ENCODE measurements at places on chromosomes 6 and 20.

DNA sequence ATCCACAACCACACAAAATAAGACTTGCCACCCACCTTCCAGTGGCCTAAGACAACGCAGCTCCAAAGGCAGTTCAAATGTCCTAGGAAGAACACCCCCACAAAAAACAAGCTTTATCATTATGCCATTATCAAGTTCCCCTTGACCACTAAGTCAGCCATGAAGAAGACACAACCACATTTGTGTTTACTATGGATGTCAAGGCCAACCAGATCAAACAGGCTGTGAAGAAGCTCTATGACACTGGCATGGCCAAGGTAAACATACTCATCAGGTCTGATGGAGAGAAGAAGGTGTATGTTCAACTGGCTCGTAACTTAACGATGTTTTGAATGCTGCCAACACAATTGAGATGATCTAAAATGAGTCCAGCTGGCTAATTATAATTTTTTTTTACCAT lies 26.1 kb downstream of the SEC63 start:
- DNase-seq, result no peak

- no peak for DNase-seq
Observed at GRCh38 chr20:33871362-33871761, 60.2 kb downstream of the CHMP4B start.

- DNase-seq, result peak; percentile 5
Observed at GRCh38 chr20:23151008-23151703, 65.0 kb upstream of the CD93 start.

- DNase-seq, result no peak
Observed at GRCh38 chr6:126040826-126041225, 54.5 kb downstream of the TRMT11 start.

DNA sequence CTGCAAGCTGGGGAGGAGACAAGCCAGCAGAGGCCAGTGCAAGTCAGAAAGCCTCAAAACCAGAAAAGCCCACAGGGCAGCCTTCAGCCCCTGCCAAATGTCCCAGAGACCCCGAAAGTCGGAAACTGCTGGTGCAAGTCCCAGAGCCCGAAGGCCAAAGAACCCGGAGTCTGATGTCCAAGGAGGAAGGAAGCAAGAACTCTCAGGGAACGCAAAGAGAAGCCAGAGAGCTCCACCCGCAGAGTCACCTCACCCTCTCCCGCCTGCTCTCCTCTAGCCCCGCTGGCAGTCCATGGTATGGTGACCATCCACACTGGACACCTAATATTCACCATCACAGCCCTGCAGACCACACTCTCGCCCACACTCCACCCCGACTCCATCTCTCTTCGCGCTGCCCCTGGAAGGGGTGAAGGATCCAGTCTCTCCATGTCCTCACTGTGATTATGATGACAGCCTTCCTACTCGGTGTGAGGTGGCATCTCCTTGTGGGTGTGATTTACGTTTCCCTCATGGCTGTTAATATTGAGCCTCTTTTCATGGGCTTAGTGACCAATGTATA lies 10.6 kb downstream of the ULBP3 start:
- no peak for DNase-seq

DNA sequence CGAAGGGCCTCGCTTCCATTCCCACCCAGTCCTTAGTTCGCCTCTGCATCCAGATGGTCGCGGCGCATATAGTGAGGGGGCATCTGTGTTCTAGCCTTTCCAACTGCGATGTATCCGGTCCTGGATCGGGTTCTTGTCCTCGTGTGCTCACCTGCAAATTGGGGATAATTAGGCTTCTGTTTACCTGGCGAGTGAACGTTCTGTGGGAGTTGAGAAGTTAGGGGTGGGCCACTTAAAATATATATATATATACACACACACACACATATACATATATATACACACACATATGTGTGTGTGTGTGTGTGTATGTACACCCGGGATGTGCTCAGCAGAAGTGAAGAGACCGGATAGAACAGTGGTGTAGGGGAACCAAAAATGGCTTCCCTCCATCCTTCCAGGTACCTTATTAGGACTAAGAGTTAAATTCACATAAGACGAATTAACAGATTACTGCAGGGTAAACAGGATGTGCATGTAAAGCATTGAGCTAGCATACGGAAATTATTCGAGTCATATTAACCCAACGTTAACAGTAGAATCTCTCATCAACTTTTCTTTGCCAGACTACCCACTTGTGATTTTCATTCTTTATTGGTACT lies 537 bp downstream of the CSTF1 start:
- DNase-seq, result no peak

DNA sequence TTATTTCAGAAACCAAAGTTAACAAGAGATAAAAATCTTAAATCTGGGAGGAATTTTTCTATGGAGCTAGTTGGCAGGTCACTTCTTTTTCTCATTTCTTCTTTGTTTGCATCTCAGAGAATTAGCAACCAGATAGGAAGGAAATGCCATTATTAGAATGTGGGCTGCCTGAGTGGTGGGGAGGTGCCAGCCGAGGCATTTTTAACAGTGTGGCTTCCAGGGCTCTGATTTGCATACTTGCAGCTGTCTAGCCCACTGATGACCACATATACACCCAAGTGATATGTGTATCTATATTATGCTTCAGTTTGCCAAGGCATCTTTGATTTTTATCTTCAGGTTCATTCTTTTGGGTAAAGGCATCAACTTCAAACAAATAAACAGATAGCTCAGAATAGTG lies 206.7 kb downstream of the CLIC5 start:
- DNase-seq, result no peak

DNA sequence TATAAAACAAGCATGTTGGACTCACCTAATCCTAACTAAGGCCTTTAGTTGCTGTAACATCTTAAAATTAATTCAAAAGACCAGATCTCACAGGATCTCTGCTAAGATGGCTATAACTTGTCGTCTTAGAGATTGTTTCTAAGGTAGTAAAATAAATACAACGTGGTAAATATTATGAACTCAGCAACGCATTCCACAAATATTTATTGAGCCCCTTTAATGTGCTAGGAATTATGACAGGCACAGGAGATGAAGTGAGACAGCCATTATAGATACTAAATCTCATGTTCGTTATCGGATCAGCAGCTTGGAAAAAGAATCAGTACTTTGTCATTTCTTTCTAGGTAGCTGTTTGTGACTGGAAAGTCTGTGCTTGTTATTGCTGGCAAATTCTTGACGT lies 20.9 kb upstream of the MCM3 start:
- no peak for DNase-seq

DNA sequence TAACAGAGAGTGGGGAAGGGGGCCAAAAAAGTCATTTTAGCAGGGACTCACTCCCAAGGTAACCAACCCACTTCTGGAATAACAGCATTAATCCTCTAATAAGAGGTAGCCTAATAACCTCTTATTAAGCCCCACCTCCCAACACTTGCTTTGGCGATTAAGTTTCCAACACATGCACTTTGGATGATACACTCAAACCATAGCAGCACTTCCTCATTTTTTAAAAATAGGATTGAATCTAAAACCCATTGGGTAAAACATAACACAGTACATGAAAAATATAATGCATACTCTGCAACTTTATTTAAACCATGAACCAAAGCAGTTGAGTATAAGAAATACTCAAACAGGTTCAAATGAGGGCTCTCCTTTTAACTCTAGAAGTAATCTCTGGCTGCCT lies 318.3 kb downstream of the HACE1 start:
- no peak for DNase-seq

DNA sequence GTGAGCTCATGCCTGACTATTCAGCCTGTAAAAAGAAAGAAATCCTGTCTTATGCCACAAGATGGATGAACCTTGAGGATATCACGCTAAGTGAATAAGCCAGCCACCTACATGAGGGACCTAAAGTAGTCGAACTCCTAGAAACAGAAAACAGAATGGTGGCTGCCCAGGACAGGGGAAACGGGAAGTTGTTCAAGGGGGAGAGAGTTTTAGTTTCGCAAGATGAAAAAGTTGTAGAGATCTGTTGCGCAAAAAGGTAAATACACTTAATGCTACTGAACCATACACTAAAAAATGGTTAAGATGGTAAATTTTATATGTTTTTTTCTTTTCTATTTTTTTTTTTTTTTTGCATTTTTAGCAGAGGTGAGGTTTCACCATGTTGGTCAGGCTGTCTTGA lies 74.1 kb upstream of the RALY start:
- DNase-seq, result no peak

DNA sequence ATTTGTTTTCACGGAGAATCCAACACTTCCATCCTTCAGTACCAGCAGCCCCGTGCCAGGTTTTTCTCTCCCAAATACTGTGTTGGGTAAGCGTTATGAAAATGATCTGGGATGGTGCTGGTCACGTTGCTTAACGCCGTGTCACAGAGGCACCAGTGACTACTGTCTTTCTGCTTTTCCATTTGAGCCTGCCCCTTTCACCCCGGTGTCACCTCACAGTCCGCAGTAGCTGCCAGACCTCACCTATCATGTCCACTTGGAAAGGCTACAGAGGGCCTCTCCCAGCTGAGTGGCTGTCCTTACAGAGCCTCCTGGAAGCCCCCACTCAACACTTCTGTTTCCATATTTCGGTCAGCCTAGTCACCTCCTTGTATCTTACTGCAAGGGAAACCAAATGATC lies 176.5 kb upstream of the ARID1B start:
- no peak for DNase-seq

DNA sequence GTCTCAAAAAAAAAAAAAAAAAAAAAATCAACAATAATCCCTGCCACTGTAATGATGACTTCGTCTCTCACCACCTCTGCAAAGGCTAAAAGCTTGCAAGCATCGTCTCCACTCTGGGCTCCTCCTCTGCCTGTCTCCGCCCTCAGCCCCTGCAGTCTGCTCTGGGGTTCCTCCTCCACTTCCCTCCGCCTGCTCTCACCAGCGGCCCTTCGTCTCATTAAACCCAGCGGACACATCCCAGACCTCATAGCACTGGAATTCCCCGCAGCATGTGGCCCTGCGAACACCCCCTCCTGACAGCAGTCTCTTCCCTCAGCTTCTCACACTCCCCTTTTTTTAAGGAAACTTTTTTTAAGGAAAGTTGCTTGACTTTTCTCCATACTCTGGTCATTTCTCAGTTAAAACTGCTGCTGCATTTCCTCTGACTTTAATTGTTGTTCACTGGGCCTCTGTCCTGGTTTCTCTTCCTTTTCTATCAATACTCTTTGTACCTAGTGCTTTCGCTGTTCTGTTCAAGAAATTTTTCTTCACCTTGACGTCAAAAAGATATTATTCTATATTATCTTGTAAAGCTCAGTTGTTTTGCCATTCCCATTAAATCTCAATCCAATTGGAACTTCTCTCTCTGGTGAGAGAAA lies 70.9 kb upstream of the PLEKHG1 start:
- DNase-seq, result peak; percentile 76

DNA sequence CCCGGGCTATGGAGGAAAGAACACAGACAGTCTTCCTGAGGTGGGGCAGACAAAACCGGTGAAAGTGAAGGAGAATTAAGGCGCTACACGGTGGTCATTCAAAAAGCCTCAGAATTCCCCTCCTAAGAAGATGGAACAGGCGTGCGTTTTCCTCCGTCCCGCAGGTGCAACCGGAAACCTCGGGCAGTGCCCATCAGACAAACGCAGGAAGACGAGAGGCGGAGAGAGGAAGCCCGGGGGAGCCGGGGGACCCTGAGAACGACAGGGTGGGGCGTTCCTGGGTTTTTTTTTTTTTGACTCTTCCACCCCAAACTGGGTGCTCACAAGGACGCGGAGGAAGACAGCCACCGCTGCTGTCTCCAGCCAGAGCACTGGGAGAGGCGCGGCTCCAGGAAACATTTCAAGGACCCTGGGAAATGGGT lies 25.4 kb downstream of the TTLL2 start:
- no peak for DNase-seq

DNA sequence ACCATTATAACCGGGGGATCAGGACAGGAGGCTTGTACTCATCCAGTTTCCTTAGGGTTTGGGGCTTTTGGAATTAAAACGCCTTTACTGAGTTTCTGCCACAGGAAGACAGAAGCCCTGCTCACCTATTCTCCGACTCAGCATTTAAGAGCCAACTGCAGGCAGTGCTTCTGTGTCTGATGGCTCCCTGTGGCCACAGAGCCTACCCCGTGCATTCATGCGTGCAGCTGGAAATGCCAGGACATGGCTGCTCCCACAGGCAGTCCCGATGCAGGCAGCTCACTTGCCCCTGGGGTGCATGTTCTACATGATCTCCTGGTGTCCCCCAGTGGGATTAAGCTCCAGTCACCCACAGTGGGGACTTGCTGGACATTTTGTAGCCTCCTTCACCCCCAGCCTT lies 22.2 kb downstream of the ZNF831 start:
- DNase-seq, result no peak

GRCh38 chr20:31698243-31698802 lies 24.3 kb downstream of the BCL2L1 start:
- DNase-seq, result no peak

DNA sequence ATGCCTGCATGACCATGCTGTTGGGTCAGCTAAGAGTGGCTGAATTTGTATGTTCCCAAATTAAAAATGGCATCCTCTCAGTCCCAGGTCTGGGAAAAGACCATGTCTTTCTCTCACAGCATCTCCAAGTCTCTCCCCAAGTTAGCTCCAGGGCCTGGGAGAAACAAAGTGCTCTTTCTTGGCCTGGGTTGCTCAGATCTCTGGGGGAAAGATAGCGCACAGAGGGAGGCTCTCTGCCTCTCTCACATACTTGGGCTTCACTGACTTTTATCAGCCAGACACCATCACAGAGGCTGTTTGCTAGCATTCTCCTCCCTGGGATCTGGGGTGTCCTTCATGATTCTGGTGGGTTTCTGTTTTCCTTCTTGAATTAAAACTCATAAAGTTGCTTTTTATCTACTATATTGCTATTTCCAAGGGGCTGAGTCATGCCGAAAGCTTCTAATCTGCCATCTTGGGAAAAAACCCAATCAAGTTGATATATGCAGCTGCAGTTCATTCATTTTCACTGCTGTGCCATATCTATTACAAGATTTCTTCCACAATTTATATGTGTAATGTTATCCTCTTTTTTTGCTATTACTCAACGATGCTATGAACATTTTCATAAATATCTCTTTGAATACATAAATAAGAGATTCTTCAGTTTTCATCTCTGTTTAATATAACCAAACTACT lies 190.2 kb downstream of the MOXD1 start:
- no peak for DNase-seq

- DNase-seq, result no peak
Observed at GRCh38 chr6:127538750-127539264, 19.7 kb upstream of the MTCL3 start.

GRCh38 chr20:44780226-44780625 lies 30.1 kb downstream of the RIMS4 start:
- peak; percentile 58 for DNase-seq

GRCh38 chr6:81718126-81718525 lies 34.4 kb downstream of the TENT5A start:
- no peak for DNase-seq

GRCh38 chr20:9311132-9311531 lies 203.3 kb upstream of the LAMP5 start:
- no peak for DNase-seq

- DNase-seq, result no peak
Observed at GRCh38 chr6:22361576-22361975, 64.7 kb upstream of the PRL start.

DNA sequence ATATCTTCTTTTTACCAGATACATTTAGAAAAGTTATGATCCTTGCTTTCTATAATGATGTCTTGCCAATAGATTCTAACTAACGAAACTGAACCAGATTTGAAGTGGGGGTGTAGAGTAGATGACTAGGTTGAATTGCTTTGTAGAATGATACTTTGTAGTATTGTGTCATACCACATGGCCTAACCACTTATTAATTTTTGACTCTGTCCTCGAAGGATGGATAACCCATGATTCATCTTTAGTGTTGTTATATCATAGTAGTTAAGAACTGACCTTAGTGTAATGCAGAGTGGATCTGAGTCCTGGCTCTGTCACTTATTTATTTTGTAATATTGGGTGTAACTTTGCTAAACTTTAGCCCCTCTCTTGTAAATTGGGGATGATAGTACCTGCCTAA lies 4.5 kb downstream of the PHF3 start:
- no peak for DNase-seq
